AML-193 (cell line): ENCODE measurements at places on chromosomes 2 and 18.

DNA sequence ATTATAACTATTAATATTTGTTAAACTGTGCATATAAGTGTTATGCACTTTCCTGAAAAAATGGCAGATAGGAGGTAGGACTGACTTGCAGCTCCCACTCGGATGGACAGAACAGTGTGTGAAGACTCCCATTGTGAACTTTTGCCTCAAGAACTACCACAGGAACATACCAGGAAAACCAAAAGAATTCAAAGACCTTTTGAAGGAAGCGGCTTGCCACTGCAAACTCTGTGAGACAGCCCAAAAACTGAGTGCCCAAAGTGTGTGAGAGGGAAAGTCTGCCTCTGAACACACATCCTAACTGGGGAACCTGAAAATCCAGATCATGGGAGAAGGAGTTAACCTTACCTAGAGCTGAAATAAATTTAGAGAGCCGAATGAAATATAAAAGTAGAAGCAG lies 171.0 kb downstream of the ZBTB7C start:
- DNase-seq = no peak

GRCh38 chr2:6749962-6750361 lies 115.7 kb downstream of the CMPK2 start:
- no peak for DNase-seq

DNA sequence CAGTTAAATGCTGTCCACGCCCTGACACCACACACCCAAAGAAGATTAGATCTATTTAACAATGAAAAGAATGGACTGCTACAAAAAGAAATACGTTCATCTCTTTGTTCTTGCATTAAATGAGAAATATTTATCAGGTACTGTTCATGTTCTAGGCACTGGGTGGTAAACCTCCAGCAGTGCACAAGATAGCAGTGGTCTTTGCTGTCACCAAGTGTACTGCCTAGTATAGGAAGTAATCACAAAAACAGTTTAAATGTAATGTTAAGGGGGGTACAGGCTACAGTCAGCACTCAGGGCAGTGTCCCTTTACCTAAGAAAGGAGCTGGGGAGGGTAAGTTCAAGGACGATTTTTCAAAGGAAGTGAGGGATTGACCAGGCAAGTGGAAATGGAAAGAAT lies 443.6 kb downstream of the PARD3B start:
- no peak for DNase-seq

DNA sequence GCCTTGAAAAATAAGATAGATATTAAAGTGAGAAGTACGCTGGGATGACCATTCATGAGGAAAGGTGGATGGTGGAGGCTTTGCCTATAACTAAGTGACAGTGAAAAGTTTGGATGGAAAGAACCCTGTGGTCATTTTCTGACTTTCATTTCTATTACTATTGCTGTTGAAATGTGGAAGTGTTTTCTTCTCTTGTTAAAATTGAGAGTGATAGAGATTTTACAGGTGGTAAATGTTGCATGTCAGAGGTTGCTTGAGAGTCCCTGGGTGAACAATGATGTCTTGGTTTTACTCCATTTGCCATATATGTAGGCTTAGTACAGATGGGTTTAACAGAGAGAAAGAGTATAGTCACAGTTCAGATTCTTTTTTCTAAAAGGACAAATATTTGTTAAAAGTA lies 18.4 kb downstream of the NCOA1 start:
- DNase-seq = no peak

DNA sequence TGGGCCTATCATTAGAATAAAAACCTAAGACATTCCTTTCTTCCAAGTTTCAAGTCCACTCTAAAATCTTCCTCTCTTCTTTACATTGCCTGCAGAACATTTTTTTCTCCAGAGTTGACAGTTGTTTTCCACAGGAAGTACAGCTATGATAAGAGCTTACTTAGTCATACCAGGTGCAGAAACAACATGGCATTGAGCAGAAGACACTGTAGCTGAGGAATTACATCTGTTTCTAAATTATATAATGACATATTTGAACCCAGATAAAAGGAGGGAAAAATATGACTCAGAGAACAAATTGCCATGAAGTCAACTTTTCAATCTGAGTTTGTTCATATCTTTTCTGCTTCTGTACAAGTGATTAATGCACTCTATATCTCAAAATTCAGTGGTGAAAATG lies 30.2 kb downstream of the CMPK2 start:
- DNase-seq = no peak

- no peak for DNase-seq
Observed at GRCh38 chr2:226312155-226312554, 487.5 kb downstream of the IRS1 start.

DNA sequence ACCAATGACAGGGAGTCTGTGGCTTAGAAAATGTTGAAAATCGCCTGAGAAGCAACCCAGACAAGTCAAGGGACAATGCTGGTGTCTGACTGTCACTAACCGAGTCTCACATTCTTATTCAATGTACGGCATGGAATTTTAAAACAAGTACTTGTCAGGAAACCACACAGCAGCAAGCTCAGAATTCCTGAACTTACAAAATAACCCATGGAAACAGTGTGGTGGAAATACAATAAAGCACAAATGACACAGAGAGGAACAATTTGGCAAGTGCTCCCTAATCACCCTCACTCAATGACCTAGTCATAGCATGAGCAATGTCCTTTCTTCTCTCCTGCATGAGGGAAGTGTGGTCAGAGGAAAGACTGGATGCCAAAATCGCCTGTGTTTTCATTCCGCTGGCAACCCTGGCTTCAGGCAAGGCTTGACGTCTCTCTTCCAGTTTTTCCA lies 154.0 kb downstream of the SATB2 start:
- no peak for DNase-seq

DNA sequence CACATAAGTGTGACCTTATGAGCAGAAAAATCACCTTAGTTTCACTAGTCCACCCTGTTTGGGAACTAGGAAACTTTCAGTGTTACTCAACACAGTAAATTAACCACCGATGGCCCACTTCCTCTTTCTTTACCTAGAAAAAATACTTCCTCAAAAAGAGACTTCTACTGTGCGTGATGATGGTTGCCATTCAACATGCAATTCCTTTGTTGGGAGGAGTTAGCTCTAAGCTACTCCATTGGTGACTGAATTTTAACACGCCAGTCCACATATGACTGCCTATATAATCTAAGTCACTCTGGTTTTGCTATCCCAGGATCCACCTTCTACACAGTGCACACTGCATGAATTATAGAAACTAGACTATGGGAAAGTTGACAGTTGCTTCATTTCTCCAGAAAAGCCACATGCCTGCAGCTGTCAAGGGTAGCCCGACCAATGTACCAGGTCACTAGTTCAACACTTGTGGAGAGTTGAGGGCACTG lies 47.8 kb upstream of the REG3G start:
- DNase-seq = peak; percentile 96

- no peak for DNase-seq
Observed at GRCh38 chr2:177496921-177497320, 104.3 kb downstream of the AGPS start.

DNA sequence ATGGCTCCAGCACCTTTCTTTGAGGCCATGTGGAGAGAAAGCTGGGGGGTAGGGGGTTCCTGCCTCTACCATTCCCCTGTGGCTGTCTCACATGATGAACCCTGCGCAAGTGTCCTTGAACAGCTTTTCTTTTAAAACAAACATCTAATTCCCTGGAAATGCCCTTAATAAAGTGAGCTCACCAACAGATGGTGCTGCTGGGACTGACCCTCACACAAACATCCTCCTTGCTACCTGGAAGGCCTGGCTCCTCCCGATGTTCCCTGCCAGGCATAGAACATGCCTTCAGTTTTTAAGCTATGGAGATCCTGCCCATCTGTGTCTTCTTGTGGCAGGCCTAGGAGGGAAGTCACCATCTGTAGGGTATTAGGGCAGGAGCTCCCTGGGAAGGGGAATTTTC lies 60.7 kb upstream of the GATA6 start:
- no peak for DNase-seq

DNA sequence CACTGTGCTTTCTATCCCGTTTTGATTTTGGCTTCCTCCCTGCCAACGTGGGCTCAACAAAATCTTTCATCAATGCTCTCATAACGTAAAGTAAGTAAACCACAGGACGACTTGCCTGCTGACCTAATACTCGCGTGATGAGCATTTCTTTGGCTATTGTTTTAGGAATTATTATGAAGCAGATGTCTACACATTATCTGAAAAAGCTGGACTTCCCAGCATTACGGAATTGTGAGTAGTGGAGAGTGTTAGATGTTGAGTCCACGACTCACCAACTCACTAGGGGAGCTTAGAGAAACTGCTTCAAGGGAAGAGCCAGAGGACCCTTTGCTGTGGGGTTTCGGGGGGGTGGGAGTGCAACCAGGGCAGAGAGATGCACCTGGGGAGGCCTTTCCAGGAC lies 21.9 kb downstream of the HJURP start:
- DNase-seq = no peak

DNA sequence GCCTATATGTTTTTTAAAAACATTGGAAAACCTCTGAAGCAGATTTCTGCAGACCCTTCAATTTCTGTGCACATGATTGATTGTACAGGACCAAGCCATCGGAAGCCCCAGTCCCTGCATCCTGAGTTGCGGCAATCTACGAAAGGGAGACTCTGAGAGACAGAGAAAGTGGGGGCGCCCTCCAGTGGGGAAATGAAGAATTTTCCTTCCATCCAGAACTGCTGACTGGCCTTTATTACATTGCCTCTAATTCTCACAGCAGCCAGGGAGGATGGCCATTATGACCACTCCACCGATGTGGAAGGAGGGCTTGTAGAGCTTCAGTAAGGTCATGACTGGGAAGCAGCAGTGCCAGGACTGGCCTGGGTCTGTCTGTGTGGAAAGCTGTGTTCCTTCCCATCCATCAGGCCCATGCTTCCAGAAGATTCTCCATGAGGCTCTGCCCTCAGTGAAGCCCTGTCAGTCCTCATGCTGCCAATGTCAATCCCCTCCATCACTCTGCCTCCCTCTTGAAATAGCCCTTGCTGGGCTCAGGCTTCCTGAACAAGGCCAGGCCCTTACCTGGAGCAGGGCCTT lies 20.0 kb upstream of the RESP18 start:
- peak; percentile 39 for DNase-seq

GRCh38 chr2:191190435-191190834 lies 39.6 kb upstream of the STAT4 start:
- no peak for DNase-seq

GRCh38 chr2:100919316-100919715 lies 82.8 kb upstream of the RPL31 start:
- DNase-seq = no peak

DNA sequence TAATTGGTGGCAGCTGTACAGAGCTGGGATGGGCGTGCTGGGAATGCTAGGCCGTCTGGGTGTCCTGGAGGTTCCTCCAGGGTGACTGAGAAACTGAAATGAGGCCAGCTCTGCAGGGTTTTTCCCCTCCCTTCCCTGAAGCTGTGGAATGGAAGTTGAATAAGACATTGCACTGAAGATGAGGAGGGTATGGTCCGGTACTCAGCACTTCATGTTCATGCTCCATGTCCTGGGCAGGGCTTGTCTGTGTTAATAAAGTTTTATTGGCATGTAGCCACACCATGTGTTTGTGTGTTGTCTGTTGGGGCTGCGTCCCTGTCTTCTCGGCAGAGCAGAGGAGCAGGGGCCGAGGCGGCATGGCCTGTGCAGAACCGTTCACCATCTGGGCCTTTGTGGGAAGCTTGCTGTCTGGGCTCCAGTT lies 154.0 kb downstream of the LDLRAD4 start:
- DNase-seq = no peak

DNA sequence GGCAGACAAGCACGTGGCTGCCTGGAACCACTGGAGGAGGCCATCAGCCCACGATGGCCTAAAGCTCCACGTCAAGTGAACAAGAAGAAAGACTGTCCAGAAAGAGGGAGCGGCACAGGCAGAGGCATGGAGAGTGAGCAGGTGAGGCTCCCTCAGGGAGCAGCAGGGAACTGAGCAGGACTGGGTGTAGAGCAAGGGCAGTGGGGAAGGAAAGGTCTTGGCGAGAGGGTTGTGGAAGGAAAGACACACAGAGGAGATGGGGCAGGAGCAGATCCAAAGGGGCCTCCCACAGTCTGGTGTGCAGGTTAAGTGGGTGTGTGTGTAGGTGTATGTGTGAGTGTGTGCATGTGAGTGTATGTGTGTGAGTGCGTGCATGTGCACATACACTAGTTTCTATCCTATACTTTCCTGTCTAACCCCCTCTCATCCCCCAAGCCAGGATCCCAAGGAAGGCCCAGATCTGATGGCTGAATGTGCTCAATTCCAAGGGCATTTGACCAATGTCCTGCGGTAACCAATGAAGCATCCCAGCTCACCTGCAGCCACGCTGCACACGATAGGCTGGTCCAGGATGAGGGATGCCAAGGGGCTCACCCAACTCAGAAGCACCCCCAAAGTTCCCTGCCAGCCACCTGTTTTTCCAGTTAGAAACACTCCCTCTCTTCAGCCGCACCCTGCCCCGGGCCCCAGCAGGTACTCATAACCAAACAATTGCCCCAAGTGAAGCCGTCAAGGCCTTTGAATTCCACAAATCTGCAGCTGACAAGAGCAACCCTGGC lies 262.5 kb upstream of the RAB6C start:
- no peak for DNase-seq

DNA sequence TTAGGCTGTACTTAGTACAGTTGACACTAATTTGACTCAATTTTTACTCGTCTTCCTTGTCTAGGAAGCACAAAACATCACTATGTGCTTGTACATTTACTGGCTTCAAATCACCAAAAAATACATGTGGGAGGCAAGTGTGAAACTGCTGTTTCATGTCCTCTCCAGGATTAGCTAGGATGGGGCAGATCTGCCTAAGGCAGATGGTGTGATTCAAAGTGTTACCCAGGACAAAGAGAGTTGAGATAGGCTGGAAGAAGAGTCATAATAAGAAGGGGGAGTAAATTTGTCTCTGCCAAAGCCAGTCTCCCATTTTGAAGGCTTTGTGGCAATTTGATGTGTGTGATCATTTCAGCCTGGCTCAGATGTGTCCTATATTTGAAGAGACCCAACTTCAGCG lies 821.6 kb upstream of the ZEB2 start:
- no peak for DNase-seq

DNA sequence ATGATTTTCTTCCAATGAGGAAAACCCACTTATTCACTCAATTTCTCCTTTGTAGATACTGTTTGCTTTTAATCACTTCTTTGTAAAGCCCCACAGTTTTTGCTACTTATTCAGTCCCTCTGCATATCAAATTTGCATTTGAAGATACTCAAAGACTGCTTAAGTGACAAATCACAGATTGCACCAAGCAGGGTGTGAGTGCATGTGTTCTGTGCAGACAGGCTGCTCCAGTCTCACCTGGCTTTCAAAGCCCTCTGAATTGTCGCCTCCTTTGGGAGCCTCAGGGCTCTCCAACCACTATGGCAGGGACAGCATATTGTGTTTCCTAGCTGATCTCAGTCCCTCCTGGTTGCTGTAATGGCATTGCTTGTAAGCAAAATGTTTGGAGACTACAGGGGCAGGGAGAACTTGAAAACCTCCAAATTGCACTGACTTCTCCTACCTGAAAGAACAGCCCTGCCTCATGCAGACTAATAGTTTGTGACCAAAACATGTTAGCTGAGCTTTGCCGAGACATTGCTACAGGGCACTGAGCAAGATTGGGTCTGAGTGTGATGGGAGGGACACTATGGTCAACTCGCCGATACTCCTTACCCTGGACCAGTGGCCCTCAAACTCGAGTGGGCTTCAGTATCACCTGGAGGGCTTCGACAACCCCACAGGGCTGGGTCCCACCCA lies 96.8 kb downstream of the POLE4 start:
- DNase-seq = no peak
